Liver (tissue), 10 donors: ENCODE measurements at places on chromosomes 3 and 15.

GRCh38 chr3:128482175-128482574 is 10.8 kb downstream of the GATA2 start:
- DNase-seq: no peak

DNA sequence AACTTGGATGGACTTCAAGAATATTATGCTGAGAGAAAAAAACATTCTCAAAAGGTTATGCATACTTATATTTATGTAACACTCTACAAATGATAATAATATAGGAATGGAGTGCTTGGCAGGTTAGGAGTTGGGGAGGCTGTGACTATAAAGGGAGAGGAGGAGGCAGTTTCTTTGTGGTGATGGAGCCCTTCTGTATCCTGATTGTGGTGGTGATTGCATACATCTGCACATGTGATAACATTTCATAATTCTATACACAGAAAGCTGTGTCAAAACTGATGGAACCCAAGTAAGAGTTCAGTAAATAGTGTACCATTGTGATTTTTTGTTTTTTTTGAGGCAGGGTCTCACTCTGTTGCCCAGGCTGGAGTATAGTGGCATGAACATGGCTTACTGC is 31.7 kb upstream of the FAM3D start:
- DNase-seq: no peak

DNA sequence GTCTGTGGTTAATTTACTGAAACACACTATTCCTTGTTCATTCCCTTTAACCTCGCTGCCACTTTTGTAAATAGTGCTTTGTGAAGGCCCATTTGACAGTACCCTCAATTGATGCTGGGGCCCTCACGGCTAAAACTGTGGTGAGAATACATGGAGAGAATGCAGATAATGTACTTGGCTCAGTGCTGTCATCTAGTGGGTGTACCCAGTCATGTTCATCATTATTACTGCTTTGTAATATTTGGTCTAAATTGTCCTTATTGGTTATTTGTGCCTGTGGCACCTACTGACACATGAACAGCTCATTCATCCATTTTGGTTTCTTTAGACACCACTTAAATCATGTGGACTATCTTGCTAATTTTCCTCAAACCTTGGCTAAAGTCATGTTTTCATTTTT is 543.6 kb downstream of the EDEM1 start:
- no peak for DNase-seq

- no peak for DNase-seq
These were observed 937.3 kb downstream of the ROBO1 start for GRCh38 chr3:78830470-78830869.

- DNase-seq: no peak
These were observed 62.7 kb downstream of the PXYLP1 start for GRCh38 chr3:141294301-141294700.

DNA sequence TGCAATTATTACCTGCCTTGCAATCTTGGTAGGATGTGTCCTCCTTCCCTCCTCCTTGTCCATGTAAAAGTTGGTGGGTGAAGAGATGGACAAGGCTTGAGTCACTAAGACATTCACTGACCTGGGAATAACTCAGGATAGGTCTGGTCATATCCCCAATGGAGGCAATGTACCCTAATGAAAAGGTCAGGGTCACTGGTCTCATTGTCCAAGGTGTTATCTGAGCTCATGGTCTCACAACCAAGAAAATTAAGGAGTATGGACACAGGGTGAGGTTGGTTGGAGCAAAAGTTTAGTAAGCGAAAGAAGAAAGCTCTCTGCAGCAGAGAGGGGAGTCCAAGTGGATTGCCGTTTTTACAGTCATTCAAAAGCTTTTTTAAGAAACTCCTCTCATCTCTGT is 179.0 kb downstream of the SNRPN start:
- DNase-seq: no peak

DNA sequence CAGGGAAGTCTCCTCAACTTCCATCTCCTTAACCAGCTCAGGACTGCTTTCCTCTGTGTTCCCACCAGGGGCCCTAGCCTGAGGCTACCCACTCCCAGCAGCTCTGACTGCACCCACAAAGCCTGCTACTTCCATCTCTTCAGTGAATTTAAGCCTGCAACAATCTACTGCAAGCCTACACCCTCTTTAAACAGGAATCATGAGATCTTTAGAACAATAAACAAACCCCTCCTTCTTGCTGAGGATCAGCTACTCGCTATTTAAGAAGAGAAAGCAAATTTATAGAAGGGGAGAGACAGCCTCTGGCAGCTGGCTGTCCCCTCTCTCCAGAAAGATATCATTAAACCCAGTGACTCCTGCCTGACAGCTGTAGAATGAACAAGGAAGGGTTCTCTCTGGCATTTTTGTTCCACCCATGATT is 51.9 kb downstream of the ARHGAP31 start:
- DNase-seq: no peak

DNA sequence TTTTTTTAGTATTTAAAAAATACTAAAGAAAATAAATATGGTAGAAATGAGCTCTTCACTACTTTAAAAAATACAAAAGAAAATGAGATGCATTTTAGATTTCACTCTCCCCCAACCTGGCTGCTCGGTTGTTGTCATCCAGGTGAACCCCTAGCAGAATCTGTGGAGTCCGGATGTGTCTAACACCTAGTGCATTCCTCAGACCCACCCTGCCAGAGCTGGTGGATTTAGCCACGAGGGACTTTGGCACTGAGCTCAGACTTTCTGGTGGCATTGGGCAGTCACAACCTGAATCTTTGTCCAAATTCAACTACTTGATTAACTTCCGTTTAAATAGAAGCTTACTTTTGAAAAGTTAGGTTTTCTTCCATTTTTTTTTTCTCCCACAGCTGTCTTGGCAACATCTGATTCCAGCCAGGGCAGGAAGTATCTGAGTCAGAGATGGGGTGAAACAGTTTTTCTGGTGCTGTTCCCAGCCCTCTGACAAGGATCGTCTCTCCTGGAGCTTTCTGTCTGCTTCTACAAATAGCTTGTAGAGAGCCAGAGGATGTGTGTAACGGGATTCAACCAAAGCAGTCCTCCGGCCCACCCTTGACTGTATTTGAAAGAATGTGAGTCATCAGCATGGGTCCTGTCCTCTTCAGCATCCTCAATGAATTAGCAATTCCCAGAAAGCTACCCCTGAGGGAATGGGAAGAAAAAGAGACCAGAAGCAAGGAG is 301.8 kb upstream of the MCTP2 start:
- DNase-seq: no peak

DNA sequence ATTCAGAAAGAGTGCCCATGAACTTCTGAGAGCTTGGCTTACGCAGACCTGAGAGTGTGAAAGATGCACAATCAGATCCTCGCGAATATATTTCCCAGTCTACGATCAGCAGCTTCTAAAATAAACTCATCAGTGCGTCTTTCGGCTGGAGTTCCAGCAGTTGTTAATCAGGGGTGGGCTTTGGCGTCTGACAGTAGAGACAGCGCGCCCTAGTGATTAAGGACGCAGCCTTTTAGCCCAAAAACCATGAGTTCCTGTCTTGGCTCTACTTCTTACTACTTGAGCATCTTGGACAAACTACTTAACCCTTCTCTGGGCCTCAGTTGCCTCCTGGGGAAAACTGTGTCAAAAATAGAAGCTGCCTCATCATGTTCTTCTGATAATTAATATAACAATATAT is 15.8 kb upstream of the ARRDC4 start:
- no peak for DNase-seq

GRCh38 chr3:160224811-160225175 is 429 bp upstream of the C3orf80 start:
- no peak for DNase-seq

DNA sequence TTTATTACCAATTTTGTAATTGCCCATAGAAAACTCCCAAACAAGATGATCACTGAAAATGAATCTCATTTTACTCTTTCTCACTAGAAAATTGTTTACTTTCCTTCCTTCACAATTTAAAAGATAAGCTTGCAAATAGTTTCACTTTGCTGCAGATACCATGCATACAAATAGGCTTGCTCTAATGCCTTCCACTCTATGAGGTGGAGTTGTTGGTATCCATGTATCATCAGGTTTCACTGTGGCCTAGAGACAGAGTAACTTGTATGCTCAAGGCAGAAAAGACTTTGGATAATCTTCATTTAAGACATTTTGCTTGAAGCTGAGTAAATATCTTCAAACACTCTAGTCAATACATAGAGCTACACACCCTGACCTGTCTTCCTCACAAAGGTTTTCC is 60.8 kb downstream of the RYK start:
- no peak for DNase-seq

GRCh38 chr3:10253731-10254130 is 5.5 kb downstream of the TATDN2 start:
- DNase-seq: no peak

- no peak for DNase-seq
These were observed 230.0 kb downstream of the TUSC7 start for GRCh38 chr3:116939550-116939949.

DNA sequence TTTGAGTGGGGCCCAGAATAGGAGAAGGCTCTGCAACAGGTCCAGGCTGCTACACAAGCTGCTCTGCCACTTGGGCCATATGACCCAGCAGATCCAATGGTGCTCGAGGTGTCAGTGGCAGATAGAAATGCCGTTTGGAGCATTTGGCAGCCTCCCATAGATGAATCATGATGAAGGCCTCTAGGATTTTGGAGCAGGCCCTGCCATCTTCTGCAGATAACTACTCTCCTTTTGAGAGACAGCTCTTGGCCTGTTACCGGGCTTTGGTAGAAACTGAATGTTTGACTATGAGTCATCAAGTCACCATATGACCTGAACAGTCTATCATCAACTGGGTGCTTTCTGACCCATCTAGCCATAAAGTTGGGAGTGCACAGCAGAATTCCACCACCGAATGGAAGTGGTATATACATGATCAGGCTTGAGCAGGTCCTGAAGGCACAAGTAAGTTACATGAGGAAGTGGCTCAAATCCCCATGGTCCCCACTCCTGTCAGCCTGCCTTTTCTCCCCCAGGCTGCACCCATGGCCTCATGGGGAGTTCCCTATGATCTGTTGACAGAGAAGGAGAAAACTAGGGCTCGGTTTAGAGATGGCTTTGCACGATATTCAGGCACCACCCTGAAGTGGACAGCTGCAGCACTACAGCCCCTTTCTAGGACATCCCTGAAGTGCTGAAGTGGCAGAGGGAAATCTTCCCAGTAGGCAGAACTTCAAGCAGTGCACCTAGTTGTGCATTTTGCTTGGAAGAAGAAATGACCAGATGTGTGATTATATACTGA is 971.4 kb downstream of the MCTP2 start:
- no peak for DNase-seq

- no peak for DNase-seq
These were observed 39.0 kb downstream of the MECOM start for GRCh38 chr3:169624533-169624972.

DNA sequence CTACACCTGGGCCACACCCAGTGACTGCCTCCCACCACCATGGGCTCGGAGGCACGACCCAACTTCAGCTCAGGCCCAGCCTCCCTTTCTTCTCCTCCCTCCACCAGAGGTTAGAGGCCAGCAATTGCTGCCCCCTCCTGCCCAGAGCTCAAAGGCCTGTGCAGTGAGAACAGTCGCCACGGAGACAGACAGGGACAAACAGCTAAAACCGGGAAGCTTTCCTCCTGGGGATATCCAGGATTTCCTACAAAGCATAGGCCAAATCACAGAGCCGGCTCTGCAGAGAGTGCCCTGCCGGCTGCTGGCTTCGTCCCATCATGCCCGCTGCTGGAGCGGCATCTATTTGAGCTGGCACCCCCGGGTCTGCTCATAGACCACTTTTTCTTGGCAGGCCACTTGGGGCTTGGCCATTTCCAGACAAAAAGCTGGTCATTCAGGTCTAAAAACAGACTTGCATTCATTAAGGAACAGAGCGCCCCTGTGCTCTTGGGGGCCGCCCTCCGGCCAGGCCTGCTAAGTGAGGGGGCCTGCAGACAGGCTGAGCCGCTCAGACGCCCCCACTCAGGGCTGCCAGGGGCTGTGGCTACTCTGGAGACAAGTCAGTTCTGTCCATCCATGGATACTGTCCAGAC is 17.5 kb downstream of the GRAMD2A start:
- no peak for DNase-seq

DNA sequence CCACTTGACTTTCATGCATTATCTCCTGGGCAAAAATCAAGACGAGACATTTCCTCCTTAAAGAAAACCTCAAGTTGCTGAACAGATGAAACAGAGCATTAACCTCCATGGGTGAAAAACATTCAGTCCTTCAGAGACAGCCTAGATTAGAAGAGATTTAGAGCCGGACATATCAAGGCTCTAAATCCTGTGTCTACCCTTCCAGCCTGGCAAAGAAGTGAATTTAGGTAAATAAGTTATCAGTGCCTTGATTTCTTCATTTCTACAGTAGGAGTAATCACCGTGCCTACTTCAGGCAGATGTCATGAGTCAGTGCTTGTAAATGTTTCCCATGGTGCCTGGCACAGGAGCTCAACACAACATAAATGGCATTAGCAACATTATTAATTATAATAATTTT is 159.3 kb upstream of the PRICKLE2 start:
- DNase-seq: no peak

DNA sequence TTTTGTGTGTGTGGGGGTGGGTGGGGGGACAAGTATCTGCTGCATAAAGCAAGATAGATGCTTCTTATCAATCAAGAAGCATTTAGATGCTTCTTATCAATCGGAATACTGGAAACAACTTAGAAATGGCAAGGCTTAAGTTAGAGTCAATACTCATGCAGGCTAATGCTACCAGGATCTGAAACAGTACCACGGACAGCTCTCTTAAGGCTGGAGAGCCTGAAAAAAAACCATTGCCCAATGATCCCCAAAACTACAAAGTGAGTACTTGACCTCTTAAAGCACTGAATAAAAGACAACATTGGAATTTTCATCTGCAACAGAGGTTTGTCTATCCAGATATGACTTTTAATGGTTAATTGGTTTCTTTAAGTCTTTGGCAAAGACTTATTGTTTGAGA is 262.3 kb downstream of the GAP43 start:
- DNase-seq: no peak
